ENCODE measurements at places on chromosomes 1 and 21.

- no peak for DNase-seq
Observed at GRCh38 chr1:43152866-43153265, 19.2 kb downstream of the EBNA1BP2 start.

GRCh38 chr1:78141531-78142231 is 95.9 kb downstream of the GIPC2 start:
- DNase-seq, result no peak

- peak; percentile 32 for DNase-seq
Observed at GRCh38 chr1:110337704-110338308, 1.4 kb upstream of the RBM15 start.

DNA sequence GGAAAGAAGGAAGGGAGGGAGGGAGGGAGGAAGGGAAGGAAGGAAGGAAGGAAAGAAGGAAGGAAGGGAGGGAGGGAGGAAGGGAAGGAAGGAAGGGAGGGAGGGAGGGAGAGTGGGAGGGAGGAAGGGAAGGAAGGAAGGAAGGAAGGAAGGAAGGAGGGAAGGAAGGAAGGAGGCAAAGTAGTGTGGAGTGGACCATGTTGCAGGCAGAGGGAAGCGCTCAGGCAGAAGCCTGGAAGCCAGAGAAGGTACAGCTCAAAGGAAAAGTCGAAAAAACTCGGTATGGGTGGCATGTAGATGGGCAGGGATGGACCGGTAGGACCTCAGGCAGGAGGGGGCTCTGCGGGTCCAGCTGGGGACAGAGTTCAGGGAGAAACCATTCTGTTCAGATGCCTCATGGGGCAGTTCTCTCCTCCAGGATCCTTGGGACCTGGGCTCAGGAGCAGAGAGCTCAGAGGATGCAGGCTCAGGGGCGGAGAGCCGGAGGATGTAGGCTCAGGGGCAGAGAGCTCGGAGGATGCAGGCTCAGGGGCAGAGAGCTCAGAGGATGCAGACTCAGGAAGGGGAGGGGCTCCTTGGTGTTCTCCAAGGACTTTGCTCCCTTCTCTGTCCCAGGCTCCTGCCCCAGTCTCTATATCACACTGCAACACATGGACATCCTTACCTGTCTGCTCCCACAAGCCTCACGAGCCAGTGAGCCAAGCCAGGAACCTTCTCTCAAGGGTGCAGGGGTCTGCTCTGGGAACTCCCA is 13.6 kb upstream of the PADI3 start:
- DNase-seq, result no peak

GRCh38 chr1:20891091-20891490 is 104.0 kb upstream of the HP1BP3 start:
- DNase-seq, result no peak

- DNase-seq, result no peak
Observed at GRCh38 chr1:182794676-182795201, 5.2 kb downstream of the NPL start.

DNA sequence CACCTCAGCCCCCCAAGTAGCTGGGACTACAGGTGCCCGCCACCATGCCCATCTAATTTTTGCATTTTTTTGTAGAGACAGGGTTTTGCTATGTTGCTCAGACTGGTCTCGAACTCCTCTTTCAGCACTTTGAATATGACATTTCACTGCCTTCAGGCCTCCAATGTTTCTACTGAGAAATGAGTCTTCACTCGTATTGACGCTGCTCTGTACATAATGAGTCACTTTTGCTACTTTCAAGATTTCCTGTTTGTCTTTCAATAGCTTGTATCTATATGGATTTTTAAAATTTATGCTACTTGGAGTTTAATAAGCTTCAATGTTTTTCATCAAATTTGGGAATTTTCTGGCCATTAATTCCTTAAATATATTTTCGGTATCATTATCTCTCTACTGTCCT is 64.7 kb downstream of the GORAB start:
- DNase-seq, result no peak

- DNase-seq, result no peak
Observed at GRCh38 chr1:236311040-236311439, 29.3 kb upstream of the ERO1B start.

DNA sequence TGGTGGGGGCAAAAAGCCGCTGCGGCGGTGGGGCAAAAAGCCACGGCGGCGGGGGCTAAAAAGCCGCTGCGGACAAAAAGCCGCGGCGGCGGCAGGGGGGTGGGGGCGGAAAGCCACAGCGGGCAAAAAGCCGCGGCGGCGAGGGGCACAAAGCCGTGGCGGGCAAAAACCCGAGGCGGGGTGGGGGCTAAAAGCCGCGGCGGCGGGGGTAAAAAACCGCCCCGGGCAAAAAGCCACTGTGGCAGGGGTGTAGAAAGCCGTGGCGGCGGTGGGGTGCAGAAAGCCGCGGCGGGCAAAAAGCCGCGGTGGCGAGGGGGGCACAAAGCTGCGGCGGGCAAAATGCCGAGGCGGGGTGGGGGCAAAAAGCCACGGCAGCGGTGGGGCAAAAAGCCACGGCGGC is 3901.8 kb downstream of the SRGAP2C start:
- no peak for DNase-seq

GRCh38 chr1:240766831-240767230 is 154.9 kb upstream of the GREM2 start:
- DNase-seq, result no peak

DNA sequence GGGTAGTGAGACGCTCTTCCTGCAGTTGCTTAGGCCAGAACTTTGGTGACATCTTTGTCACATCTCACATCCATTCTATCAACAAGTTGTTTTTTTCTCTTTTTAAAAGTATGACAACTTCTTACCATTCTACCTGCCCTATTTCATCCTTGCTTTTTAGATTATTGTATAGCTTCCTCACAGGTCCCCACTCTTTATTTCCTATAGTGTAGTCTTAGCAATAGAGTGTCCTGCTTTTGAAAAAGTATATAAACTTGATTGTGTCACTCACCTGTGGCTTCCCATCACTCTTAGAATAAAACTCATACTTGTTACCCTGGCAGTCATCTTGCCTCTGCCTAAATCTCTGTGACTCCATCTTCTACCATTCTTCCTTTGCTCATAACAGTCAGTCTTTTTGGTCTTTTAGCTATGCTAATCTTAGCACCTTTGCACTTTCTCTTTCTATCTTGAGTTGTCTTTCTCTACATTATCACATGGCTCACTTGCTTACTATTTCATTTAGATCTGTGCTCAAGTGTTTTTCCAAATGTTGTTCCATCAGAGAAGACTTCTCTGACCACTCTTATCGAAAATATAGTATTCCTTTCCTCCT is 9.5 kb downstream of the CDC73 start:
- DNase-seq, result no peak

GRCh38 chr21:18937337-18937736 is 533.8 kb upstream of the TMPRSS15 start:
- DNase-seq, result no peak

GRCh38 chr1:22275626-22276395 is 132.9 kb upstream of the WNT4 start:
- no peak for DNase-seq

- no peak for DNase-seq
Observed at GRCh38 chr1:39082010-39082799, 56.1 kb downstream of the NDUFS5 start.
